ENCODE measurements at places on chromosomes 2 and 18.

- no peak for DNase-seq
These were observed 856.6 kb upstream of the VRK2 start for GRCh38 chr2:57190007-57190406.

GRCh38 chr2:119533560-119533959 is 9.3 kb upstream of the SCTR start:
- no peak for DNase-seq

- DNase-seq: peak; percentile 25
These were observed 2.2 kb upstream of the KCNH7 start for GRCh38 chr2:162840598-162841246.

DNA sequence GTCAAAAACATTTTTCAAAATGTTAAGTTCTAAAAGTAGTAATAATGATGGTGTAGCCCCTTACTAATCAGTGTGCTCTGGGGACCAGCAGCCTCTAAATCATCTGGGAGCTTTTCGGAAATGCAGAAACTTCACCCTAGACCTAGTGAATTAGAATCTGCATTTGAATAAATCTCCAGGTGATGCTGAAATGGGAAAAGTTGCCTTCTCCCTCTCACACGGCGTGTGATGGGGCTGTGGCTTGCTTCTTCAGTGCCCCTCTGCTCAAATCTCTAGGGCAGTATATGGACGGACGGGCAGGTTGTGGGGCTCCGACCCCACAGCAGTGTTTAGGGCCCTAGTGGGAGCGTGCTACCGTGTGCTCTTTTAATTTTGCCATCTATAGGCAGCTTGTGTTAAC is 368.6 kb downstream of the GALNT13 start:
- DNase-seq: no peak

- DNase-seq: peak; percentile 65
These were observed 86.2 kb downstream of the METTL8 start for GRCh38 chr2:171347591-171348032.
